Stimulated activated CD4-positive, alpha-beta T cell treated with anti-CD3 and anti-CD28 coated beads, Interleukin-4, amount 100 ng/mL, for 1 hour (primary cell): ENCODE measurements at places on chromosomes 12 and 14.

DNA sequence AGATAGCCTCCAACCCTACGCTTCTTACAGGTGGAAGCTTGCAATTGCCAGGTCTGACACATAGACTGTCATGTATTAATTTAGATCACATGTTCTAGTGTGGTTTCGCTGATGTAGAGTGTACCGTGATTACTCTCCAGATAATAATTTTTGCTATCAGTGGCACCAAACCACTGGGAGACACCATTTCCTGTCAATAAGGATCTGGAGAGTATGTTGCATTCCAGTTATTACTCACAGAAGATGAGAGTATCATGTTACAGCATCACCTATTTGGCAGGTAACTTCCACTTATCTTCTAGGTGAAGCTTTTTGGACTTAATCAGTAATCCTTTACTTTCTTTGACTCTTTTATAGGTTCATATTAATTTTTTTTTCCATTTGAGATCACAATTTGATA is 147.2 kb downstream of the HELB start:
- no peak for DNase-seq

DNA sequence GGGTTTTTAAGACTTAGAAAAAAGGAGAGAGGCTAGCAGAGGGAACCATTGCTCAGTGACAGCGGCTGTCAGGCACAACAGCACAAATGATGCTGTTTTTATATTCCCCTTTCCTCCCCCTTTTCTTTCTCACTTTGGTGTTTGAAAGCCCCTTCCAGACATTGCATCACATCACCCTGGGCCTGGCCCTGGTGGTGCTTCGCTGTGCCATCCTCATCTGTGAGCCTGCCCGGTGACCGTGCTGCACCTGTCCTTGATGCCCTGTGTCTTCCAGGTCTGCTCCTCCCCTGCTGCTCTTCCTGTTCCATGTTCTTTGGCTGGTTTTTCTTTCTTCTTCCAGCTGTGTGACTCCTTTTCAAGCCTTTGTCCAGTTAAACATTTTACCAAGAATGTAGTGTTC is 24.8 kb downstream of the KLC1 start:
- DNase-seq, result no peak

DNA sequence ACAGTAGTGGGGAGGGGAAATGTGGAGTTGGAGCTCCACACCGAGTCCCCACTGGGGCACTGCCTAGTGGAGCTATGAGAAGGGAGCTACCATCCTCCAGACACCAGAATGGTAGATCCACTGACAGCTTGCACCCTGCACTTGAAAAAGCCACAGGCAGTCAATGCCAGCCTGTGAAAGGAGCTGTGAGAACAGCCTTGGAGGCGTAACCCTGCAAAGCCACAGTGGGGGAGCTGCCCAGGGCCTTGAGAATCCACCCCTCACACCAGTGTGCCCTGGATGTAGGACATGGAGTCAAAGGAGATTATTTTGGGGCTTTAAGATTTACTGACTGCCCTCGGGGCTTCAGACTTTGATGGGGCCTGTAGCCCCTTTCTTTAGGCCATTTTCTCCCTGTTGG is 12.5 kb downstream of the CTSG start:
- no peak for DNase-seq

DNA sequence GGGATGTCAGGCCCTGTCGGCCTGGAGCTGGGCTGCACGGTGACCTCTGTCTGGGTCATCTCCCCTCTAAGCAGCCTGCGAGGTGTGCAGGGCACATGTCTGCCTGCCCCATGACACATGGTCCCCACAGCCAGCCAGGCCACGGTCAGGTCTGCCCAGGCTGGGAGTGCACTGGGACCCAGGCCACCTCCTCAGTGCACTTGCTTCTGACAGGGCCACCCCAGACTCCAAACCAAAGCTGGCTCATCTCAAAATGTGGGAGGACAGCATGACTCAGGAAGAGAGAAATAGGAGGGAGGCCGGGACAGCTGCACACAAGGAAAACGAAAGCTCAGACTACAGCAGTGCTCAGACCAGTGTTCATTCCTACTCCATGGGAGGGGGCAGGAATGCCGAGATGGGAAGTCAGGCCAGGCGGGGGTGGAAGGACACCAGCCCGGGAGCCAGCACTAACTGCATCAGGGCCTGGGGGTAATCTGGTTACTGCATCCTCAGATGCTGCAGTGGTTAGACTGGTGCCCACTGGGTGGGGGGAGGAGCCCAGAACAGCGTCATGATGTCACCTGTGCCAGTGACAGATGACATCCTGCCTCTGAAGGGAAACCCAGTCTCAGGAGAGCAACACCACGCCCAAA is 4.0 kb downstream of the P2RX2 start:
- no peak for DNase-seq

GRCh38 chr12:124727922-124728321 is 135.7 kb downstream of the SCARB1 start:
- DNase-seq, result no peak

DNA sequence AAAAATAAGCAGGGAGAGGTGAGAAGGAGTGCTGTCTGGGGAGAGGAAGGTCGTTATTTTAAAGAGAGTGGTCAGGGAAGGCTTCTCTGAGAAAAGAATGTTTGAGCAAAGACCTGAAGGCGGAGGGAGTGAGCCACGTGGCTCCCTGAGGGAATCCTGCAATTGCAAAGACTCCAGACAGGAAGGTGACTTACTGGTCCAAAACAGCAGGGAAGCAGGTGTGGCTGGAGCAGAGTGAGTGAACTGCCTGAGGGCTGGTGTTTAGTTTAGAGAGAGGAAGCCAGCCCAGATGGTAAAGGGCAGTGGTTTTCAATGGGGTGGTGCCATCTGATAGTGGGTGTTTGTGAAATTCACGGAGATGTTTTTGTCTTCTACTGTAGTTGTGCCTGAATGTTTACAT is 58.8 kb upstream of the LTA4H start:
- DNase-seq, result no peak

DNA sequence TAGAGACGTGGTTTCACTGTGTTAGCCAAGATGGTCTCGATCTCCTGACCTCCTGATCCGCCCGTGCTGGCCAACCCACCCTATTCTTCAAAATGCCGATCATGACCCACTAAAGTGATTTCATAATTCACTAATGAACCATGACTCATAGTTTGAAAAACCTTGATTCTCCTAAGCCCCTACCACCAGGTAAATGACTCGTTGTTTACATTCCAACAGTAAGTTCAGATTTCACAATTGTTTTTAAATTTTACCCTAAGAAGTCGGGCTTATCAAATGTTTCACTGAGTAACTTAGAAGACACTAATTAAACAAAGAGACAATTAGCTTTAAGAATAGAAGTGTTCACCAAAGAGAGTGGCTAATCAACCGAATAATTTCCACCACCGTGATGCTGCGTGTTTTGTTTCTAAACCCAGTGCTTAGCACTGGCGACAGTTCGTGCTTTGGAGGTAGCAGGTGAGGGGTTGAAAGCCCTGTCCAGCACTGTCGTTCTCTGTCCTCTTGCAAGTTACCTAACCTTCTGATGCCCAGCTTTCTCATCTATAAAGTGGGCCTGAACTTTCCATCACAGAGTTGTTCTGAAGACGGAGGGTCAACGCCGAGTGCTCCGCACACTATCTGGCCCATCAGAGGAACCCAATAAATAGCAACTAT is 136.5 kb downstream of the NTF3 start:
- no peak for DNase-seq
